ENCODE measurements at places on chromosomes 5 and 9. TPM values are rescaled to one million over a fixed set of nuclear protein-coding genes. Genes with fewer than 3 reads are reported as not detected.

PCDHB8 gene
- total RNA-seq = 0.17 TPM

DNA sequence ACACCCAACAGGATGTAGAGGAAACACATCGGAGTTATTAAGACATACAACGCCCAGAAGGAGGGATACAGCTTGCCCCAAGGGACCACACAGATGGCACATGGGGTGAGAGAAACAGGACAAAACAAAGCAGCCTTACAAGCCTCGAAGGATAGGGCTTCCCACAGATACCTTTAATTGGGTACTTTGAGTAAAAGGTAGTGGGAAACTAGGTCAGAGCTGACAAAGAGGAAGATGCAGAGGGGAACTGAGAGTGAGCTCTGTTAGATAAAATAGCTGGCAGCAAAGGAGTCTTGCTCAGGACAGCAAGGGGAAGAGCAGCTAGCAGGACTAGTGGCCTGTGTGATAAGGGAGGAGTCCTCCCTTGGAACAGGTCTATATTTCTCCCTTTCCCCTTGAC, 48.2 kb downstream of the OTP start:
- DNase-seq = no peak

CATSPER3 gene
- total RNA-seq = not detected

TAF11L5 gene
- total RNA-seq = not detected

MOB3B gene
- 10.9 TPM for total RNA-seq

SLC6A18 gene
- total RNA-seq = not detected

DNA sequence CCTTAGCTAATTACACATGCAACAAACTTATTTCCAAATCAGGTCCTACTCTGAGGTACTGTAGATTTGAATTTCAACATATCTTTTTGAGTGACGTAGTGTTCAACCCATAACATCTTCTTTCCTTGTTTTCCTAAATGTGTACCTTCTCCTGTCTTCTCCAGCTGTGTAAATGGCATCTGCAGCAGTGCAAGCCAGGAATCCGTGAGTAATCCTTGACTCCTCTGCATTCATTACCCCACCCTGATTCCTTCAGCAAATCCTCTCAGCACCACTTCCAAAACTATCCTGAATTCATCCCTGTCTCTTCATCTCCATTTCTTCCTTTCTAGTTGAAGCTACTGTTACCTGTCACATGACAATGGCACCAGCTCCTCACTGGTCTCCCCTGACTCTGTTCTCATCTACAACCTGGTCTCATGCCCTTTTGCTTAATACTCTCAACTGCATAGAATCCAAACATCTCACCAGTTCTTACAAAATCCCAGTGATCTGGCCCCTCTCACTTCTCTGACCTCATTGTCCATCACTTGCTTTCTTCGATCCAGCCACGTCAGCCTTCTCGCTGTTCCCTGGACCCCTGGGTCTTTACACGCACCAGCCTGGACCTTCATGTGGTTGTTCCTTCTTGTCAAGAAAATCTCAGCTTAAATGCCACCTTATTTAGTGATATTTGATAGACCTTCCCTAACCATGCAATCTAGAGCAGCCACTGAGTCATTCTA, 14.6 kb upstream of the TRAF1 start:
- DNase-seq = peak; percentile 49

DENND1A gene
- 18.5 TPM for total RNA-seq

NKD2 gene
- 0.32 TPM for total RNA-seq

DNA sequence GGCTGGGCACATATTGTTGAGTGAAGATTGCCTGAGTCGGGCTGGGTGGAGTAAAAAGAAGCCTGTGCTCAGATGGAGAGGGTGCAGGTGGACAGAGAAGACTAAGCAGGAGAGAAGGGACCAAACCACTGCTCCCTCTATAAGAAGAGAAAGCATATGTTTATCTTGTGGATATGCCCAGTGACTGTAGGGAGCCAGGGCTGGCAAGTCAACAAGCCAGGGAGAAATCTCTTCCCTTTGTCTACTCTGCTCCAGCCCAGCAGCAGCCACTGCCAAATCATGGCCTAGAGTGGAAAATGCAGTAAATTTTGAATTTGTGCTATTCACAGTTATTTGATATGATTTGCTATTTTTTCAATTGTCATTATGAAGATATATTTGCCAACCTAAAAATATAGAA, 33.2 kb upstream of the TRIM36 start:
- DNase-seq = no peak

- DNase-seq = no peak
Observed at GRCh38 chr9:3909966-3910650, 384.3 kb upstream of the RFX3 start.

SOHLH1 gene
- total RNA-seq = not detected

GRCh38 chr5:131357739-131358561, 94.1 kb downstream of the CDC42SE2 start:
- DNase-seq = no peak

SPATA31C1 gene
- total RNA-seq = not detected

- no peak for DNase-seq
Observed at GRCh38 chr9:78438211-78438610, 141.3 kb downstream of the PSAT1 start.

- DNase-seq = peak; percentile 69
Observed at GRCh38 chr9:86500667-86501435, 146.6 kb upstream of the TUT7 start.

- DNase-seq = no peak
Observed at GRCh38 chr5:95788493-95788892, 34.0 kb downstream of the GLRX start.

DNA sequence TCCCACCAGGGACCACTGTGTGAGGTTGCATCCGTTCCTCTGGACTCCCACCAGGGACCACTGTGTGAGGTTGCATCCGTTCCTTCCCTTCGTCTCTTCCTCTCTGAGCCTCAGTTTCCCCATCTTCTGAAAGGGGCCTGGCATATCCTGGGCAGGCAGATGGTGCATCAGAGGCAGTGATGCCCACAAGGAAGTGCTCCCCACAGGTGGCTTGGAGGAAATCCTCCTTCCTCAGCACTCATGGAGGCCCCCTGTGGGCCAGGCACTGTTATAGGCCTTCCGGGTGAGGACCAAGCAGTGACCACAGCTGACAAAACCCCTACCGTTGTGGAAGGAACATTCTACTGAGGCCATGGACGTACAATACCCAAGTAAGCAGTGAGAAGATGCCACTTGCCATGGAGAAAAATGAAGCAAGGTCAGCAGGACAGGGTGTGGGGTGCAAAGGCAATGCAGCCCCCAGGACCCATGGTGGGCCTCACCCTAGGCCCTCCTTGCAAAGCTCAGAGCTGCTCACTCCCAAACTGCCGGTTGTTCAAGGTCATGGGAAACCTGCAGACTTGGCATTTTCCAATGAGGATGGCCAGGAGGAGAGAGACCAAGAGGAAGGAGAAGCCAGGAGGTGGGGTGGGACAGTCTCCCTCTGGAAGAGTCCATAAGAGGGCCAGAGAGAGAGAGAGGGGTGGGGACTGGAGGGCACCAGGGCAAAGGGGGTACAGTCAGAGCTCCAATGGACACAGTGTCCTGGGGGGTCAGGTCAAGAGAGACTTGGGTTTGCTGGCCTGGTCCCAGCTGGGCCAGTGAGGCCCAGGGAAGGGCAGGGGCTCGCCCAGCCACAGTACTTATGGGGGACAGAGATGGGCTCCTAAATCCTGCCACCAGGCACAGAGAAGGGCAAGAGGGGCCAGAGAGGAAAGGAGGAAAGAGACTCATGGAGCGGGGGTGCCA, 51.1 kb downstream of the C9orf50 start:
- DNase-seq = no peak

DNM1 gene
- 0.67 TPM for total RNA-seq

DNA sequence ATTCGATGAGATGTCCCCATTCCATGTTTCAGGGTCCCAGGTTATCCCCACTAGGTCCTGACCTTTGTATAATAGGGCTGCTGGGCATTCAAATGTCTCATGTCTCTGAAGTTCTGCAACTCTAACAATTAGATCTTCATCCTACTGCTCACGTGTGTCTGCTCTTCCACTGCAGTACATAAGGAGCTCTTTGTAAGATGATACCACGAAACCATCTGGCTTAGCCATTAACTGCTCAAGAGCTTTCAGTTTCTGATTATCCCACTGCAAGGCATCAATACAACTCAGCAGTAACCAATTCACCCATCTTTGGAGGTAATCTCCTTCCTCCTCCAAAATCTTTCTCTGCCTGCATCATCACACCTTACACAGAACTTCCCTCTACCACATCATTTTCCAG, 49.9 kb upstream of the PPP2CA start:
- no peak for DNase-seq

AFAP1L1 gene
- 19.0 TPM for total RNA-seq

SLC1A1 gene
- 5.3 TPM for total RNA-seq

DNA sequence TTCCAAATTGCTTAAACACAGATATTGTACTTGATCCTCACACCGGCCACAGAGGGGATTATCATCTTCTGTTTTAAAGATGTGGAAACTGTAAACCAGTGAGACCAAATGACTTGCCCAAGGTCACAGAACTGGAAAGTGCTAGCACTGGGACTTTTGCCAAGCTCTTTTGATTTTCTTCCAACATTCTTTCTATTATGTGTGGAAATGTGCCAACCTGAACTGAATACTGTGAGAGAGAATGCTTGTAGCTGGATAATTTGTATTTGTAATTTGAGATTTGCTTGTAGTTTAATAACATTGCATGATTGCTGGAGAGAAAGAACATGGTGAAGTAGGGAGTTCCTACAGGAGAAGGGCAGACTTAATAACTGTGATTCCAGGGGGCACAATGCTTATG, 977.9 kb upstream of the NUDT12 start:
- DNase-seq = no peak

- no peak for DNase-seq
Observed at GRCh38 chr9:121809356-121810050, 158.1 kb downstream of the DAB2IP start.
